Breast epithelium (tissue), 4 donors: ENCODE measurements at places on chromosomes 7 and 10. TPM values are rescaled to one million over a fixed set of nuclear protein-coding genes. Genes with fewer than 3 reads are reported as not detected.

DNA sequence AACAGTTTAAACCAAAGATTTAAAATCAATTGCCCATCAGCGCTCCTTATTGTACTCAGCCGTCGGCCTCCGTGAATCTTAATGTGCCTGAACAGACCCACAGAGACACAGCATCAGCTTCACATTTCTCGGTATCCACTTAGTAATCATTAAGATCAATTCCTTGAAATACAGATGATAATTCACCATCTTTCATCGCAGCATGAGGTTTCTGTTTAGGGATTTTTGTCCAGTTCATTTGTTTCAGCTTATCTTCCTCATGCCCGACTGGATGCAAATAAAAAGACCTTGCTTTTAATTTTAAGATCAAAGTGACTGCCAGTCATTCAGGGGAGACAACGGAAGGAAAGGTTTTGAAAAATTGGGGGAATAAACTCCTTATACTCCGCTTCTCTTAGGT is 207.8 kb downstream of the WDR37 start:
- DNase-seq: no peak

DNA sequence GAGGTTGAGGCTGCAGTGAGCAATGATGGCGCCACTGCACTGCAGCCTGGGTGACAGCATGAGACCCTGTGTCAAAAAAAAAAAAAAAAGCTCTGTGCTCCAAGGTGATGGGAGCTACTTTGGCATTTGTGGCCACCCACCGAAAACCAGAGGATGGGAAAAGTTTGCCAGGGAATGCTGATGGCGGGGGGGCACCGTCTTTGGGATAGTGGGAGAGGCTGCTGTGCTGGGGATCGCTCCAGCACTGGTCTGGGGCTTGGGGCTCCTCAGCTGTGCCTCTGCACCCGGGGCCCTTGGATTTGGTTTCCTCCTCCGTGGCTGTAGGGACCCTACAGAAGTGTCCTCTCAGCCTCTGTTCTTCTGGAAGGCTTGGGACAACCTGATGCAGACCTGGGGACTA is 11.7 kb upstream of the RAMP3 start:
- no peak for DNase-seq

DYNC1I1 gene
- total RNA-seq: 6.6 TPM

DNA sequence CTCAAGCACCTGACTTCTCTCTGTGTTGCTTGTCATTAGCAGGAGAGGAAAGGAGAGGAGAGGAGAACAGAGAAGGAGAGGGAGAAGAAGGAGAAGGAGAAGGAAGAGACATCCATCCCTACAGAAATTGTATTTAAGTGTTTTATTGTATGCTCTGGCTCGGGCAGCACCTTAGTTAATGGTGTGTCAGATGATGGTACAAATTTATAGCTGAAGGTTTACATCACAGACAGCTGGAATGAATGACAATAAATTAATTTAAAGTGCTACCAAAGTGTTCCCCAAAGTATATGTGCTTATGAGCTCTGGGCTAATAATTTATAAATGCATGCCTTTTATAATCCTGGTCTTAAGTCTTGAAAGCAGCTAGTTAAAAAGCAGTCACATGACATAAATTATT is 38.1 kb upstream of the ZMIZ1 start:
- DNase-seq: no peak

DNA sequence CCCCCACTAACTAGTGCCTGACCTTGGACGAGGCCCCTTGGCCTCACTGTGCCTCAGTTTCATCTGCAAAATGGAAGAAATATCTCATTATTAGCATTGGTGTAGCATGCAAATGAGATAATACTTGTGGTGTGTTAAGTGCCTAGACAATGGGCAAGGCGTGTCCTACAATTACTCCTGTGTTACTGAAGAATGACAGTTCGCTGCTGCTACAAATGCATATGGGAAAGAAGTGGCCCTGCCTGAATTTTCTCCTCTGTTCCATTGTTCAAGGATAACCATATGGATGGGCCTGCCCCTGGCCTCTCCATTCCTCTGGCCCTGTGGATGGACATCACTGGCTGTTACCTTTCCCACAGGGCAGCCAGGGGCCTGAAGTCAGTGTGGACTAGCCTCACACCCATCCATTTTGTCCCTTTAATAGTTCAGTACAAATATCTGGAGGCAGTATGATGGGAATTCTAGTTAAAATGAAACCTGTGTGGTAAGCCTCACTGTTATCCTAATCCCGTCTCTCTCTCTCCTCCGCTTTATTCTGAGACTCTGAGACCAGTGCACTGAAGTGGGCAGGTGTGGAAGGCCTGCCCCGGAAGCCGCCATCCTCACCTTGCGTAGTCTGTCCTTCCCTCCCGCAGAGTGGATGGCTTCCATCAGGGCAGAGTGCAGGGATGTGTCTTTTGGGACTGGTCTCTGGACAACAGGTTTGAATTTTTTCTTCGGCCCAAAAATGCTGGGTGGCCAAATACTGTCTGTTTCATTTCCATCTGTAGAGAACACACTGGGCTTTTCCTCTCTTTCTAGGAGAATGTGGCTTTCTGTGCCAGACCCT is 244.6 kb upstream of the GRB10 start:
- DNase-seq: no peak
